Activated T-cell treated with anti-CD3 and anti-CD28 coated beads for 1 hour (primary cell): ENCODE measurements at places on chromosomes 5 and 9.

GRCh38 chr9:68969538-68969937, 44.4 kb downstream of the PRKACG start:
- DNase-seq = no peak

GRCh38 chr5:100861148-100861547, 41.9 kb downstream of the ST8SIA4 start:
- no peak for DNase-seq

- no peak for DNase-seq
Observed at GRCh38 chr9:108103046-108103693, 613.6 kb upstream of the KLF4 start.

GRCh38 chr5:124634741-124635323, 111.6 kb downstream of the ZNF608 start:
- no peak for DNase-seq

DNA sequence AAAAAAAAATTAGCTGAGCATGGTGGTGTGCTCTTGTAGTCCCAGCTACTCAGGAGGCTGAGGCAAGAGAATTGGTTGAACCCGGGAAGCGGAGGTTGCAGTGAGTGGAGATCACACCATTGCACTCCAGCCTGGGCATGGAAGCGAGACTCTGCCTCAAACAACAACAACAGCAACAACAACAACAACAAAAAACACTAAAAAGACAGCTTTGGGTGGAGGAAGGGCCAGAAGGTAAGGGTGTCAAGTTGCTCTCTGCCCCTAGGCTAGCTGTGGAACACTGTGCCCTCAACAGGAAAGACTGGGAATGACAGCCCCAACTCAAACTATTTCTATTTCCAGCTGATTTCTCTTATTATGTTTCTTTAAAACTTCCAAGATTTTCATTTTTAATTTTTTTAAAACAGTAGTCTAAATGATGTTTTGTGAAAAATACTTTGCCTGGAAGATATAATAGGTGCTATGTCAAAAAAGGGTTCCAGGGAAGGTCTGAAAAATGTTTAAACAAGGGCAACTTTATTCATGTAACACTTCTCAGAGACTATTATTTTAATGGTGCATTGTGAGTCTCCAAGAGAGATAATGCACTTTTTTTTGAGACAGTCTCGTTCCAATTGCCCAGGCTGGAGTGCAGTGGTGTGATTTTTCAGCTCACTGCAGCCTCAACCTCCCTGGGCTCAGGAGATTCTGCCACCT, 29.9 kb downstream of the CLINT1 start:
- DNase-seq = no peak

- no peak for DNase-seq
Observed at GRCh38 chr9:124708633-124709291, 62.3 kb downstream of the NR6A1 start.

GRCh38 chr9:96620832-96621269, 1.2 kb upstream of the CDC14B start:
- DNase-seq = no peak

GRCh38 chr5:151357097-151357496, 9.7 kb upstream of the SLC36A2 start:
- DNase-seq = no peak

- no peak for DNase-seq
Observed at GRCh38 chr5:179974946-179975712, 67.4 kb upstream of the TBC1D9B start.

DNA sequence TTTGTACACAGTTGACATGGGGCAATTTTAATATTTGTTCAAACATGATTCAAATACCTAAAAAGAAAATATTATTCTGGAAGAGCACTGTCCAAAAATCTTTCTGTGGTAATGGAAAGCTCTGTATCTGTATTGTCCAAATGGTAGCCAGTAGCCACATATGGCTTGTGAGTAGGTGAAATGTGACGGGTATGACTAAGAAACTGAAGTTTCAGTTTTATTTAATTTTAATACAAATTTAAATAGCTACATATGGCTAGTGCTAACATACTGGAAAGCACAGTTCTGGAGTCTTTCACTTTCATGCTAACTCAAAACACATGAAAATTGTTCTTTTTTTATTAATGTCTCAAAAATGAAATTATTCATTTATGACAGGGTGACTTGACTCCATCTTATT, 132.6 kb downstream of the PLK2 start:
- DNase-seq = no peak

GRCh38 chr5:42579320-42579719, 156.1 kb downstream of the GHR start:
- no peak for DNase-seq

DNA sequence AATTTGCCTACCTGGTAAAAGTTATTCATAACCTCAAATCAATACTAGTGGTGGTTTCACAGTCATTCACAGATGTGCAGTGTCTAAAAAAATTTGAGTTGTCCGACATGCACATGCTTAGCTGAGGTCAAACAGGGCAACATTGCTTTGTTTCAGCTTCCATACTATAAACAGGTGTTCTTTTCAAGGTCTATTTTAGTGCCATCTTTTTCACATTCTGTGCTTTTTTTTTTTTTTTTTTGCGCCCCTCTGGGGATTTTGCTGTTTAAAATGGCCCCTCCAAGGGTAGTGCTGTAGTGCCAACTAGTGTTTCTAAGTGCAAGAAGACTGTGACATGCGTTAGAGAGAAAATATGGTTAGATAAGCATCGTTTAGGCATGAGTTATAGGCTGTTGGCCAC, 14.5 kb downstream of the PHAX start:
- no peak for DNase-seq

- no peak for DNase-seq
Observed at GRCh38 chr9:134518004-134518606, 123.5 kb upstream of the COL5A1 start.

DNA sequence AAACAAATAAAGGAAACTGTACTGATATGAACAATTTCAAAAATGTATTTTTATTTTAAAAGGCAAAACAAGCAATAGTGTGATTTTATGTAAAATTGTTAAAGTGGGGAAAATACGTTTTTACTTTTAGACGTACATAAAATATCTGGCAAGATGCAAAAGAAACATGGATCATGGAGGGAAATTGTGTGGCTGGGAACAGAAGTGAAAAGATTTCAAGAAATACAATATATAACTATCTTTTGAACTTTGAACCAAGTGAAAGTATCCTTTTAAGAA, 1.5 kb upstream of the ZNF367 start:
- no peak for DNase-seq

DNA sequence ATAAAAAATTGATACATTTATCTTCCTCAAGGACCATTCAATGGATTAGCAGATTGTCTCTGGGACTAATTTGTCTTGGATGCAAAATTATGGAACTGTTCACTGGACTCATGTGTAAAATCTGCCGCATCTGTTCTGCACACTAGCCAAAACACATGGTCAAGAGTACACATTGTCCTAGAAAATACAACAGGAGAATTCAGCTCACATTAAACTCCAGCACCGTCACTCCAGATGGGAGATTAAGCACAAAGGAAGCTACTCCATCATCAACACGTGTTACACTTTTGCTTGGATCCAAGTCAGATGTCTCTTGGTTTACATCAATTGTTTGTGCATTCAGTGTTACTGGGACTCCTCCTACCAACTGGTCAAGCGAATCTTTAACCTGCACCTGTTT, 28.8 kb downstream of the C5 start:
- DNase-seq = no peak

GRCh38 chr9:91421971-91422757, 1.5 kb downstream of the NFIL3 start:
- no peak for DNase-seq

DNA sequence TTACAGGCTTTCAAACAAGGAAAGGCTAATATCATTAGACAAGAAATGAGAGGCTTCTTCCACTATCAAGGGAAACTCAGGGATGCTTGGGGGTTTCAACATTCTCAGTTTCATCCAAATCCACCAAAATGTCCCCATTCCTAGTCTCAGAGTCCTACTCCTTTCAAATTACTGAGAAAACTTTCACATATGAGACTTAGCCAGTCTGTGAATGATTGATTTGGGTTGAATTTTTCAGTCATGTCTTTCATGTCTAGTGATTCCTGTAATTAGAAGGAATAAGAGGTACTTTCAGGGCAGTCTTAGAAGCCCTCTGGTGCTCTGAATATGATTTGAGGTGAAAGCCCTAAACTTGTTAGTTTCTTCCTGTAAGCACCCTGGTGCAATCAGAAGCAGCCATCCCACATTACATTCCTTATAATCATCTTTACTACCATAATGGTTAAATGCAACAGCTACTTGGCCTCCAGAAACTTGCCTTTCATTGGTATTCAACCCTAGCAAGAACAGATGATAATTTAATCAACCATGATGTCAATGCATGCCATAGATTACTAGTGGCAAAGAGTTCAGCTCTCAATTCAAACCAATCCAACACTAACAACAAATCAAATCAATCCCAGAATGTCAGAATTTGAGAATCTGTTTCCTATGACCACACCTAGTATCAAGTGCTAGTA, 50.7 kb upstream of the RIC1 start:
- no peak for DNase-seq

DNA sequence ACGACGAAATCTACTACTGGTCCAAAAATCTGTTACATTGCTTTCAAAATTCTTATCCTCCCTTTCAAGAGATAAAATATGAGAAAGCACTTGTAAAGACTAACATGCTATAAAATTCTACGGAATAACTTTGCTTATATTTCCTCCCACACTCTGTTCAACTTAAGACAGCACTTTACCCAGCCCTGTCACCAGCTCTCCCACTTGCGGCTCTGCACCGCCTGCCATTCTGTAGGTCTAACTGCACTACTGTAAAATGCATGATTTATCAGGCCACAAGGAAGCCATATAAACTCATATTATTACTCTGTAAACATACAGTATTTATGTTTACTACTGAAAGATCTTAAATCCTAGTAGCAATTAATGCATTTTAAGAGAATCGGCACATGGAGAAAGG, 11.4 kb downstream of the CTNND2 start:
- DNase-seq = no peak

- no peak for DNase-seq
Observed at GRCh38 chr9:127133739-127134167, 11.3 kb upstream of the ANGPTL2 start.

- no peak for DNase-seq
Observed at GRCh38 chr5:116661419-116661818, 86.8 kb upstream of the SEMA6A start.

DNA sequence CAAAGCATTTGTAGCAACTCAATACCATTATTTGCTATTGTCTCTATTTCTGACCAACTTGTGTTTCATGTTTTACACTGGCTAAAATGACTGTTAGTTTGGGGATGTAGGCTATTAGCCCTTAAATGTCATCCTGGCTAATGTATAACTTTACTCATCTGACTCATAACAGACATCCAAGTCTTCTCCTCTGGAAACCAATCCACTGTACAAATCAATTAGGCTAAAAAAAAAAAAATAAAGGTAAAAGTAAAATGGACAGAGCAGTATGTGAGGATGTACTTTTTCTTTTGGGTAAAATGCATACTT, 20.6 kb downstream of the MEGF9 start:
- no peak for DNase-seq

DNA sequence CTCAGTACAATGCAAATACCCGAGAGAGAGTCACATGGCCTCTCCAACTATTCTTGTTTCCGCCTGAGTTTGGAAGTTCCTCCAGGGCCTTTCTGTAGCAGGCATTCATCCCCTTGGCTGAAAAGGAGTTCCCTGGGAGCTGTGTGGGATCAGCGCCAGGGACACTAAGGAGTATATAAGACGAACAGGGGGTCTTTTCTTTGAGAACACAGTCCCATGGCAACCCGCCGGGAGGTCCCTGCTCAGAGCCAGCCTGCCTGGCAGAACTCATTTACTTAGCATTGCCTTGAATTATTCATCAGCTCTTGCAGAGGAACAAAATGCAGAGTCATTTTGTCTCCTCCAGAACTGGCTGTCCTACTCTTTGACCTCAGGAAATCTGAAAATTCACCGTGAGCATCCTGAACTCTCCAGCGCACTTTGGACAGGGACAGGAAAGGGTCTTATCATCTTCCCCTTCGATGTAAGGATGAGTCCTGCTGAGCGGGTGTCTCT, 120.4 kb upstream of the OSMR start:
- DNase-seq = no peak

DNA sequence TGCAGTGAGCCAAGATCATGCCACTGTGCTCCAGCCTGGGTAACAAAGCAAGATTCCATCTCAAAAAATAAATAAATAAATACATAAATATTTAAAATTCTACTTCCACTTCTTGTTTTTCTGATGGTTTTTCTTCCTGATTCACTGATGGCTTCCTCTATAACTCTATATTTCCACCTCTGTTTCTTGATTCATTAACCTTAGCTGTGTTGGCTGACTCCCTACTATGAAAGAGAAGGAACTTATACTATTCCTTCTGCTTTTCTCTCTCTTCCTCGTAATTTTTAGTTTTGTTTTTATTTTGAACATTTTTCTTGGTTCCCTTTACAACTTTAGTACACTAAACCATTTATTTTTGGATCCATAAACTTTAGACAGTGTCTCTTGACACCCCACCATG, 103.5 kb downstream of the MAMDC2 start:
- no peak for DNase-seq

GRCh38 chr9:90770927-90771326, 30.7 kb upstream of the SYK start:
- no peak for DNase-seq

DNA sequence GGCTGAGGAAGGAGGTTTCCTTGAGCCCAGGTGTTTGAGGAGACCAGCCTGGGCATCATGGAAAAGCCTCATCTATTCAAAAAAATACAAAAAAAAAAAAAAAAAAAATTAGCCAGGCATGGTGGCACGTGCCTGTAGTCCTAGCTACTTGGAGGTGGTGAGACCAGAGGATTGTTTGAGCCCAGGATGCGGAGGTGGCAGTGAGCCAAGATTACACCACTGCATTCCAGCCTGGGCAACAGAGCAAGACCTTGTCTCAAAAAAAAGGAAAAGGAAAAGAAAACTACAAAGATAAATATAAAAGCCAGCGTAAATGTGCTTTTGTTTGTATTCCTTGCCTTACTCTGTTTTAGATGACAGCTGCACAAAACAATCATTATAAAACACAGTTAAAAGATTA, 2249.2 kb upstream of the C9orf72 start:
- no peak for DNase-seq

DNA sequence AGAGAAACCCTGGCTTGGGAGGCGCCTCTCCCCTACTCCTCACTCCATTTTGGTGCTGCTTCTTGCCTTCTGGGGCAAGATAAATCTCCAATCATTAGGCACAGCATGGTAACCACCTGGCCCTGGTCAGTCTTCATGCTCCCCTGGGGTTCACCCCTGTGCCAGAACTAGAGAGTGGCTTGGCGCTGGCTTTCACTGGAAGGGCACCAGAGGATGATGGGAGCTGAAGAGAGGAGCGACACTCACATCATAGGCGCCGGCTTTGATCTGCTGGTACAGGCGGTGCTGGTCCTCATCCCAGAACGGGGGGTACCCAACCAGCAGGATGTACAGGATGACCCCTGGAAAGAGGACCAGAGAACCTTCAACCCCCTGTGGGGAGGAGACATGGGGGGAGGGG, 38.1 kb downstream of the CAMK2A start:
- DNase-seq = no peak

DNA sequence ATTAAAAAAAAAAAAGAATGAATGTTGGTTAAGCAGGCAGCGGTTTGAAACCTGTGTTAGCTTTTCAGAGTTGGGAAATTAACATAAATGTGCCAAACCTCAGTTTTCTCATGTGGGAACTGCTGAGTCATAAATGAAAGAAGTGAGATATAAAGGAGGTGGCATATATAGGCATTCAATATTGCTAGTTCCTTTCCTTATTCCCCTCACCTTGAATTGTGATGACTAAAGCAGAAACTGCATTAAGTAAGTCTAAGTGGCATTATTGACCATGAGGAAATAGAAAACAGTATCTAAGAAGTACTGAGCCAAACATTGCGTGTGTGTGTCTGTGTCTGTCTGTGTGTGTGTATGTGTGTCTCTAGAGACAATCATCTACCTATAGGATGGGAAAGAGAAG, 691.2 kb downstream of the TLR4 start:
- no peak for DNase-seq

GRCh38 chr5:167463939-167464338, 827.5 kb upstream of the WWC1 start:
- no peak for DNase-seq
